Spinal cord (tissue), 10 donors: ENCODE measurements at places on chromosomes 2 and 18. TPM values are rescaled to one million over a fixed set of nuclear protein-coding genes. Genes with fewer than 3 reads are reported as not detected.

DNA sequence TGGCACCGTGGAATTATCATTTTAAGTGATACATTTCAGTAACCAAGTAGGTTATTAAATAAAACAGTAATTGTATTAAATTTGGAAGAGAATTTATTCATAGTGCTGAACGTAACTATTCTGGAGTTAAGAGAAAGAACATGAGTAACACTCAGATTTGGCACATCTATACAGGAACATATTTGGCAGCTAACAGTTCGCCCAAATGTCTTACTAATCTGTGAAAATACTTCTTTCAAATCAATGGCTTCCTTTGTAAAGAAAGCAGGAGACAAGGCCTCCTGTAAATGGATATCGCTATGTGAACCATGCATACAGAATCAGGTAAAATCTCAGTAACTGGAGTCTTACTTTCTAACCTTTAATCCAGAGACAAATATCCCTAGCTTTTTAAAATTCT is 64.4 kb downstream of the ZNF516 start:
- DNase-seq: no peak
- peaks cover 36% of the 10 kb centered on the region for H3K4me1 ChIP-seq
- H3K36me3 ChIP-seq: peaks cover 25% of the 10 kb centered on the region
- H3K4me3 ChIP-seq: no peak overlapping the region
- no peak overlapping the region for H3K27ac ChIP-seq

GRCh38 chr18:78939105-78939504 is 40.5 kb upstream of the SALL3 start:
- no peaks in the 10 kb centered on the region for H3K27me3 ChIP-seq
- no peak overlapping the region for H3K4me3 ChIP-seq
- H3K4me1 ChIP-seq: no peaks in the 10 kb centered on the region
- DNase-seq: no peak
- H3K36me3 ChIP-seq: no peaks in the 10 kb centered on the region

GRCh38 chr2:120450196-120450820 is 104.4 kb downstream of the INHBB start:
- no peaks in the 10 kb centered on the region for H3K27me3 ChIP-seq
- no peak overlapping the region for H3K27ac ChIP-seq
- no peaks in the 10 kb centered on the region for H3K36me3 ChIP-seq
- no peak overlapping the region for H3K4me3 ChIP-seq
- H3K4me1 ChIP-seq: peaks cover 14% of the 10 kb centered on the region
- DNase-seq: no peak

DNA sequence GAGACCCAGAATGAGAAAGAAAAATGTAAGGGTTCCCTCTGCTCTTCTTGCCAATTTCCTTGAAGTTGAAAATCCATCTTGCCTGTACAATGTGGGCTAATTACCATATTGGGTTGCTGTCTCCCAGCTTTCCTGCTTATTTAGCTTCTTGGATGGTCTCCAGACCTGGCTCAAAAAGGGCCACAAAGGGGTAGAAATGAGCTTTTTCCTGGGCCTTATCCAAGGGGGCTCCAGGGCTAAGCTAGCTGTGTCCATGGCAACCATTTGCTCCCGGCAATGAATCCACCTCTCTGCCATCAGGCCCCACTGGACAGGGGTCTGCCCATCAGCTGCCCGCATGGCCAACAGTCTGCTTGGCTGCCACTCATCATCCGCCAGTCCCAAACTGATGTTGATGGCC is 85.0 kb downstream of the BOD1L2 start:
- peak; percentile 86 for DNase-seq
- H3K27ac ChIP-seq: no peak overlapping the region
- H3K36me3 ChIP-seq: no peaks in the 10 kb centered on the region
- peaks cover 4% of the 10 kb centered on the region for H3K27me3 ChIP-seq
- peaks cover 19% of the 10 kb centered on the region for H3K4me1 ChIP-seq

- DNase-seq: no peak
- no peaks in the 10 kb centered on the region for H3K4me1 ChIP-seq
- no peaks in the 10 kb centered on the region for H3K27me3 ChIP-seq
- H3K27ac ChIP-seq: no peak overlapping the region
These were observed 67.4 kb downstream of the SLC9A2 start for GRCh38 chr2:102686479-102687439.

DNA sequence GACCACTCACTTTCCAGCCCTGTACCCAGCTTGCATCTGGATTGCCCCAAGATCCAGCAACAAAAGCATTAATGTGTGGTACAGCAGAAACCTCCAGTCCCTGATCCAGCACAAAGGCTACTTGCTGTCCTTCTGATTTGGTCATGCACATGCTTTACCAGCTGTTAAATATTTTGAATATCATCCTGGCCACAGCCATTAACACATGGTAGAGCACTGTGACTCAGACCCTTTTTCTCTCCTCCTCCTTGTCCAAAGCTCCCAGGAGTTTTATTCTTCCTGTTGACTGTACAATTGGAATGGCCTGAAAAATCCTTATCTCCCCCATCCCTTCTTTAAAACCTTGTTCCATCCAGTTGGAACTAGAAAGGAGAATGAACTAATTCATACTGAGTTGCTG is 419.7 kb upstream of the TNP1 start:
- no peak overlapping the region for H3K27ac ChIP-seq
- H3K27me3 ChIP-seq: no peaks in the 10 kb centered on the region
- H3K4me1 ChIP-seq: no peaks in the 10 kb centered on the region
- no peaks in the 10 kb centered on the region for H3K36me3 ChIP-seq
- H3K4me3 ChIP-seq: no peak overlapping the region

DNA sequence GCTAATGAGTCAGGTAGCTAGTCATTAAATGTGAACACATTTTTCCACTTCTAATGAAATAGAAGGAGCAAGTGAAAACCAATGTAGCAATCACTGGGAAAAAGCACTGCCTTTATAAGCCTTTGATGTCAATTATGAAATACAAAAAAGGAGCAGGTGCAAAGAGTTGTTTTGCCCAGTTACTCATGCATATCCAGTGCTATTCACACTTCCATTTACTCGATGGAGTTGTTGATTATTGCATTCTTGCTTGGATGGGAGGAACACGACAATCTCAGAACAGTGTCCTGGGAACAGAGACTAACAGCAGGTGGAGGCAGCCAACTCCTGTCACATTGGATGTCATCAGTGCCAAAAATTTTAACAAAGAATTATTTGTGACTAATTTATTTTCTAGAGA is 372.5 kb downstream of the CBLN2 start:
- H3K4me3 ChIP-seq: no peak overlapping the region
- no peaks in the 10 kb centered on the region for H3K4me1 ChIP-seq
- H3K27ac ChIP-seq: no peak overlapping the region

PROM2 gene
- 0.99 TPM for total RNA-seq

CRYGD gene
- 0.83 TPM for total RNA-seq

POMC gene
- total RNA-seq: 2.6 TPM
